ENCODE measurements at places on chromosomes 1 and 21.
A peak's percentile ranks its signal among the peaks of the same experiment; 100 is the strongest.

DNA sequence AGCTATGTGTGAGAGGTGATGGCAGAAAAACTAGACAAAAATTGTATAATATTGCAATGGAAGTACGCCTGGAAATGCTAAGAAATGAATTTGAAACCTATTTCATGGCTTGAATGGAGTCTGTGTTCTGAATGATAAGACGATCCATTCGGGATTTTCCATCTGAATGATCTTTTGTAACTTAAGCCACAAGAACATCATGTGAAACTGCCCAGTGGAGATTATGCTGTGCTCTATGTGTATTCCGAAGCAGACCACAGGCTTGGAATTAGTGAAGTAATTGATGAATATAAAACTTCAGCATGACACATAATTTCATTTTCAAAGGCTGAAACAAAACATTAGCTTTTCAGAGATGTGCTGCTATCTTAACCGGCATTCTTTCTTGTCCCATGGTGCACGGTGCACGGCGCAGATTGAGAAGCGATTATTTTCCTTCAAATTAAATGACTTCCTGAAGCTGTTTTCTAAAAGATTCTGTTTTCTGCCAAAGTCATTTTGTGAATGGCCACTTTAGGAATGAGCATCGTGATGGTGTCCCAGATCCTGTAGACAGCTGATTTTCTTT is 652.9 kb downstream of the PLA2G4A start:
- DNase-seq, result no peak

- no peak for DNase-seq
Measured at GRCh38 chr1:100361511-100362089, 9.3 kb downstream of the CDC14A start.

DNA sequence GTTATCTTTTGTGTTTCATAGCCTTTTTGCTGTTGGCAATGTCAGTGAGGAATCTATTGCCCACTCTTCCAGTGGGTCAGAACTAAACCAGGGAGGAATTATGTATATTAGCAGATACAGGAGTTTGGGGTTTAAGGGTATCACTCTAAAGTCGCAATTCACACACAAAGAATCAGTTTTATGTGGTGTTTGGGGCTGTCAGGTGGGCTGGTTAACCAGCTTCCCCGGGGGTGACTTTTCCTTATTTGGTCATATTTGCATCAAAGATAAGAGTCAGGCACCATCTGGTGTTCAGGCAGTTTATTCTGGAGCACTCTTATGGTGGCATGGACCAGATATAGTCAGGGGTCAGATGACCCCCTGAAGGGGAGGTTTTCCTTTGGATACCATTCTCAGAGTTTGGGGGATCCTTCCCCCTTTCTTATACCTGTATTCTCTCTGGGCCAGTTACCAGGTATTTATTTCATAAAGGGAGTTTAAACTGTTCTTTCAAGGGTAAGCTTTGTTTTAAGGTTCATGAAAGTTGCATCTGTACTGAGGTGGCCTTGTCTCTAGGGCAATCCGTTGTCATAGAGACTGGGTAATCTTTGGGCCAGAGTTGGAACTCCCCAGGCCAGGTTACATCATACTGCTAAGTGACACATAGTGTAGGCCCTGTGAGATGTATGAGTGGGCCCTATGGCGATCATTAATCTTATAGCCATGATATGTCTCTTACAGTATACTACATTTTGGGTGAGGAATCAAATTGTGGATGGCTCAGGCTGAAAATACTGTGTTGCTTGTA is 148.2 kb downstream of the RWDD3 start:
- no peak for DNase-seq

- DNase-seq, result peak; percentile 10
Measured at GRCh38 chr1:100834777-100835660, 59.6 kb downstream of the EXTL2 start.

GRCh38 chr1:201184307-201185122 is 6.1 kb upstream of the IGFN1 start:
- no peak for DNase-seq

DNA sequence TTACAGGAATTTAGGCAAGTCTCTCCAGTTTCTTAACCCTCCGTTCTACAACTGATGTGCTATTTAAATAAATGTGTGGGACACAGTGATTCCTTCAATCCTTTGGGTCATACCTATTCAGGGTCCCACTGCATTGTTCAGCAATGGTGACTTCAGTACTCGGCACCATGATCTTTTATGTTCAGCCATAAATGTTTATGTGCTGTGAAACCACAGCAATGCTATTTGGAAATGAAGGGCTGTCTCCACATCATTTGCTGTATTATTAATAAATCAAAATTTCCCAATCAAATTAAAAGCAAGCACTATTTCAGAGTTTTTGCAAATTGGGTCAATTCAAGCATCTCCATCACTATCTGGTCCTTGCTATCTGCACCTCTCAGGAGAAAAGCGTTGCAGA is 84.8 kb downstream of the NR5A2 start:
- DNase-seq, result no peak

DNA sequence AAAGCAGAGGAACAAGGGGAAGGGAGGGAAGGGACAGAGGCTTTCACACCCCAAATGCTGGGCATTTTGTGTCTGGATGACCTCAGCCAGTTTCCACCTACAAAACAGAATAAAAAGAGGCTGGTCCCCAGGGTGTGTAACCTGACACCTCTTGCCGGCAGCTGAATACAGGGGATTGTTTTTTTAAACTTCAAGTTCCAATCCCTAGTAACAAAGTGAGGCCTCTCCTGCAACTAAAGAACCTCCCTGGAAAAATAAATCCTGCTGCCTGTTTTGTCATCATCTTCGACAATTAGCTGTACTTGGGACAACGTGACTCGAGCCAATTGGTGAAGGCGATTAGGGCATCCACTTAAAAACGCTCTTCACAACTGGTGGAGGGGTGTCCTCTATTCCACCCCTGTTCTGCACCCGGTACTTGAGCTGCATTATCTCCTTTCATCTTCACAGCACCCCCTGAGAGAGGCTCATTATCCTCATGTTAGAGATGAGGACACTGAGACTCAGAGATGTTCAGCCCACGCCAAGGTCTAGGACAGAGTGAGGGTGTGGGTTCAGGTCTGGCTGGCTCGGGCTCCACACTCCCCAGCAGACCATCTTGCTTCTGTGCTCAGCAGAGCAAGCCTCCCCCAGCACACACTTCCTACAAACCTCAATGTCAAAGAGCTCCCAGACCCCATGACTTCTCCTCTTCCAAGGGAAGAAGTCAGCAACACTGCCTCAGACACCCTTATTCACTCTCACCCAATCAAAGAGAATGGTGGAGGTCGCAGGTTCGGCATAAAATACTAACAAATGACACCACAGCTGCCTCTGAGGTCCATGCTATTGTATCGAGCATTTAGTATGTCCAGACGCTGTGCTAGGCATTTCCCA is 15.2 kb downstream of the ITPKB start:
- DNase-seq, result no peak

All from CD4-positive, alpha-beta memory T cell (primary cell).